ENCODE measurements at places on chromosomes 12 and 14.

GRCh38 chr14:95431199-95432143 is 85.0 kb downstream of the SYNE3 start:
- DNase-seq = no peak

DNA sequence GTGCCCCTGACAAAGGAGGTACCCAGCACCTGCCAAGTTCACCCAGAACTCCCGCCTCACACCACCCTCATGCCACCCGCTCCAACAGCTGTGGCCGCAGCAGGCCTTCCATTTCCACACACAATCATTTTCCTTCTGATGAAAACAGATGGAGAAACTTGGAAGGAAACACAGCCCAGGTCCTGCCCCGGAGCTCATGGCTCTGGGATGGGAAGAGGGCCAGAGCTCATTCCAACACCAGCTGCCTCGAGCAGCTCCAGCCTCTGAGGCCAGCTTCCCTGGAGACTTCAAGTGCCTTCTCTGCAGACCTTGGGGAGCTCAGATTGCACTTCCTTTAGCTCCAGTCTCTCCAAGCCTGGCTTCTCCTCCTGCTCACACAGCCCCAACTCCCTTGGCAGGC is 55.1 kb upstream of the CMKLR1 start:
- no peak for DNase-seq

DNA sequence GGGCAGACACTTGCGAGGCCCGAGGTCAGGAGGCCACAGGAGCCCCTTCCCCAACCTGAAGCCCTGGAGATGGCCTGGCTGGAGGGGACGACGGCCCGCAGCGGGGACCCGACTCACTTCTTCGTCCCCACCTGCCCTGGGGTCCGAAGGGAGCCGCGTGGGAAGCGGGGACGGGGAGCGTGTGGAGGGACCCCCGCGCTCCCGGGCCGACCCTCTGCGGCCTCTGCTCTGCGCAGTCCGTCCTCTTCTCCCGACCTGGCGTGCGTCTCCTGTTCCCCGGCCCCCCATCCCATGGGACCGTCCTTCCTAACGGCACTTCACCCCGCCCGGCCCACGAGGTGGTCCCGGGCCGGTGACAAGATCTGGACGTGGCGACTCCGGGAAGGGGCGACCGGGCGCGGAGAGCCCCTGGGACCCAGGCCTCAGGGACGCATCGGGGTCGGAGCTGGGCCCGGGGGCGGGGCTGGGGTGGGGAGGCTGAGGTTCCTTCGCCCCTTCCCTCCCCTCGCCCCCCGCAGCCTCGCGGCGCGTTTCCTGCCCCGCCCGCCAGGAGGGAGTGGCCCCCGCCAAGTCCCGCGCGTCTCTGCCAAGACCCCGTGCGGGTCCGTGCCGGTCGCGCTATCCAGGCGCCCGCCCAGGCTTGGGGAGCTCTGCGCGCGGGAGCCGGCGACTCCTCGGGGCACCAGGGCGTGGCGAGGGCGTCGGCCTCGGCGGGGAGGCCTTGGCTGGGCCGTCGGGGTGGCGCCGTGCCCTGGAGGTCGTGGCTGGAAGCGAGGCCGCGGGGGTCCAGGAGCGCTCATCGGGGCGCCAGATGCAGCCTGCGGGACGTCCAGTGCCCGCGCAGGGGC is 97.1 kb downstream of the TNFAIP2 start:
- no peak for DNase-seq

- DNase-seq = no peak
These were observed 30.4 kb downstream of the MANSC1 start for GRCh38 chr12:12319451-12320183.

DNA sequence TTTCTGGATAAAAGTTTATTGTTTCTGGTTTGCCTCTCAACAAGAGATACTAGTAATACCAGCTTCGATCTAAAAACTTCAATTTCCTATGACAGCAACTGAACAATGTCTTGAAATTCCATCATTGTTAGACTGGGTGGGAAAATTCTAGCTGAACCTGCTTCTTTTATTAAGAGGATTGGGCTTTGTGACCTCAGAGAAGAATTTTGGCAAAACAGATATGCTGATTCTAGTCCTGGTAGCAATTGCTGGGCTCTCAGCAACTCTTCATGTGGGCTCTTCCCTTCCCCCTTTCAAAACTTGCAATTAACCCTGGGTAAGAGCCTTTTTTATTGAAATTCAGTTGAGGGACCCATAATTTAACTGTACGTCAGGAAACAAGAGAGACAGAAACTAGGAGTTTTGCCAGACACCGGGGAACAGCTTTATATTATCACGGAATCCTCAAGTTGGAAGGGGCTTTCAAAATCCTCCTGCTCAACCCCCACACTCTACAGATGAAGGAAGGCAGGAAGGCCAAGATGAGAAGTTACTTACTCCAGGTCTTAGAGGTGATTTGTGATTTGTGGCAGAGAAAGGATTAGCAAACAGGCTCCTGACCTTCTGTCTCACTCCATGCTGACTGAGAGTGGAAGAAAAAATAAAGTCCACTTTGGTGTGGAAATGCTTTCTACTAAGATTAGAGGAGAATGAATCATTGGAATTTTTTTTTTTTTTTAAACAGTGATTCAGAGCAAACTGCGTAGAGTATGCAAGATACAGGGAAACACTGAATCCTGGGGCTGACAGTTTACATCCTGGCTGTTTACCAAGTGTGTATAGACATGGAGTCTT is 239.0 kb upstream of the ATP2B1 start:
- no peak for DNase-seq

DNA sequence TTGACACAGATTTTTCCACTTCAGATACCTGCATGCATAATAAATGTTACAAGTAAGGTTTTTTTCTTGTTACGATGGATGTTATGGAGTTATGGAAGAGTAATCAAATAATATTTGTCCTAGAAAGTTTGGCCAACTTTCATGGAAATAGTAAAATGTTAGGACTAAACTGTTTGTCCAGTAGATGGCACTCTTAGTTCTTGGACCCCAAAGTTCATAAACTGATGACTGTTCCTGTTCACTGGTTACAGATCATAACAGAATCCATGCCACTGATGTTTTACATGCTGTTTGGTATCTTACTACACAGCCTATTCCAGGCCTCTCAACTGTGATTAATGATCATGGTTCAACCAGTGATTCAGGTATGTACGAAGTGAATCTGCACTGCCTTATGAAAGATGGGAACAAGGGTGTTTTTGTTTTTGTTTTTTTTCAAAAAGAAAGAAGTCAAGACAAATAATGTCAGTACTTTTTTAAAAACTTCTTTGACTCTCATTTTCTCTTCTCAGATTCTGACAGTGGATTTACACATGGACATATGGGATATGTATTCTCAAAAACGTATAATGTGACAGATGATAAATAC is 48.8 kb upstream of the SLCO1C1 start:
- DNase-seq = no peak

GRCh38 chr14:31941487-31941886 is 135.6 kb upstream of the ARHGAP5 start:
- DNase-seq = no peak

DNA sequence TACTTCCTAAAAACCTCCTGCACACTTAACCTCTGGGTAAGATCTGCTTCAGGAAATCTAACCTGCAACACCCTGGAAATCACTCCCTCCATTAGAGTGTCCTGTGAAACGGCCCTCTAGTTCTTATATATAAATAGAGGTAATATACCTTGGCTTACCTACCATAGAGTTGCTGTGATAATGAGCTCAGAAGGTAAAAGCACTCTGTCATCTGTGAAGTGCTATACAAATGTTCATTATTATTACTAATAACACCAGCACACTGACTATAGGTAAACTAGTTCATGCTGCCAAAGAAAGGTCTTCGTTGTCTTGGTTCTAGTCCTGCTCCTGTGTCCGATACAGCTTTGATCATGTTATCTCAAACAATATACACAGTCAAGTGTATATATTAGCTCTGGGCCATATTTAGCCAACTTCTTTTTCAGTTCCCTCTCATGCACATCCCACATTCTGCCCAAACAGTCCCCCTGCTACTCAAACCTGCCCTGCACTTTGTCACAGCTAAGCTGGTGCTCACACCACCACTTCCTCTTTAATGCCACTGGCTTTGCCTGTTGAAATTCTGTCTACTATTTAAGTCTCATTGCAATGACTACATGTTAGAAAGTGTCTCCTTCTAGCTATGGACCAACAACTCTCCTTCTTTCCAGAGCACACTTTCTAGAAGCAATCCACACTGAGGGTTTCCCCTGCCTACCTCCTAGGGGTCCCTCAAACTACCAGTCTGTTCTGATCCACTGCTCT is 5.1 kb downstream of the E2F7 start:
- DNase-seq = no peak

GRCh38 chr12:132328282-132329029 is 933 bp downstream of the GALNT9 start:
- no peak for DNase-seq

DNA sequence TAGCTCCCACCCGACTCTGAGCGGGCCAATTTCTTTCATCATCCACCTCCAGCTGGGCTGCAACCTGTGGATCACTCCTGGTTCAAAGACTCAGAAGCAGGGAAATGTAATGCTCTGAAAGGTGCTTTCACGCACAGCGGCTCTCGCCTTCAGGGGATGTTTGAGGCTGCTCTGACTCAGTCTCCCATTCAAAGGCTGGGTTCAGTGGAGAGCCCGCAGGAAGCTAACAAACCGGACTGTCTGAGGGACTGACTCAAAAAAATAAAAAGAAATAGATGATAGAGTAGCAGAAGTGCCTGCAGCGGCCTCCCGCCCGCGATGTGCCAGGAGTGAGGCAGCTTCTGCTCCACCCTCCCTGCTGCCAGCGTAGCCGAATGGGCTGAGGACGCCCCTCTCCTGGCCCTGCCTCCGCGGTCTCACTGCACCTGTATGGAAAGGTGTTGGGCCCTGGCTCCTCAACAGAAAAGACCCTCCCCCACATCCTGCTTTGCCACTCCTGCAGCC is 98.0 kb downstream of the GCH1 start:
- no peak for DNase-seq

DNA sequence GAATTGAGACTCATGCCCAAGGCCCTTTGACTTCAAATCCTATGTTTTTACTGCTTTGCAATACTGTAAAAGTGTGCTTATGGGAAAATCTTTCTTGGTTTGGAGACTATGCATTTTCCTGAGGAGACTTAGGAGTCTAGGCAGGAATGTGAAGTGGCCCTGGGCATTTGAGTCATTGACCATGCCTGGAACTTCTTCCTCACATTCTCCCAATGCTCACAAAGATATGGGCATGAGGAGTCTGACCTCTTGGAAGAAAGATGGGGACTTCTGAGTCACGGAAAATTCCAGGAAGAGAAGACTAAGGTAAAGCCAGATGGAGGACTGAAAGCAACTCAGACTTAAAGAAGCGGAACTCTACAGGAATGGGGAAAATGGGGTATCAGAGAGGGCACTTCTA is 38.2 kb upstream of the ZNF641 start:
- no peak for DNase-seq

DNA sequence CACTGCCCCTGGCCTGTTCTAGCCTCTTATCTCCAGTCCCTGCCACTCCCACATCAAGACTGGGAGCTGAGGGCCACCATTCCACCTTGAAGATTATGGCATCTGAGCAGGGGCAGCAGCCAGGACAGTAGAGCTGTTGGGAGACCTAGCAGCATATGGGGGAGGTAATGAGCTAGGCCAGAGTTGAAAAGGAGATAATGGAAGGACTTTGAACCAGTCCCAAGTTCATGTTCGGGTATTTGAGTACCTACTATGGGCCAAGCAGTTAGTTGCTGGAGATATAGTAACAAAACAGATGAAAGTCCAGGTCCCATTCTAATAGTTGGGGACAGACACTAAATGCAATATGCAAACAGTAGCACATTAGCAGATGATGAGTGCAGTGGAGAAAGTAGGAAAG is 151.5 kb downstream of the PLXNC1 start:
- no peak for DNase-seq

DNA sequence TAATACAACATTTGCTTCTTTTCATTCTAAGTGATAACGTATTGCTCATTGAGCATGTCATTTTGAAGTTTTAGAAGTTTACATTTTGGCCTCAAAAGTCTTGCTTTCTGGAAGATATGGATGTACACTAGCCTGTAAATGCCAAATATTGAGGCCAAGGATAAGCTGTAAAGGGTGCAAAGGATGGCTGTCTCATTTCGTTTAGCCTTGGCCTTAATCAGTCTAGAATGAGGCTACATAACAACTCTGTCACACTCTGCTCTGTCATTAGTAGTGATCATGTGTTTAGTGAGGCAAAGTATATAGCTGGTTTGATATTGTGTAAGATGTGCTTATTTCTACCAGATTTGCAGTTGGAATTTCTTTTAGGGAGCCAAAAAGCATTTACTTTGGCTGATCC is 344.5 kb downstream of the TMTC2 start:
- DNase-seq = no peak

Measured in CD4-positive, alpha-beta memory T cell (primary cell).